ENCODE measurements at places on chromosomes 11 and 22.

- DNase-seq = no peak
Measured at GRCh38 chr11:60389279-60389910, 6.9 kb upstream of the MS4A14 start.

- peak; percentile 97 for DNase-seq
Measured at GRCh38 chr22:40950962-40951794, at the start of gene RBX1. RBX1 (plus strand) TSS chr22:40951378; CDS start chr22:40951399, 21 bp downstream.

DNA sequence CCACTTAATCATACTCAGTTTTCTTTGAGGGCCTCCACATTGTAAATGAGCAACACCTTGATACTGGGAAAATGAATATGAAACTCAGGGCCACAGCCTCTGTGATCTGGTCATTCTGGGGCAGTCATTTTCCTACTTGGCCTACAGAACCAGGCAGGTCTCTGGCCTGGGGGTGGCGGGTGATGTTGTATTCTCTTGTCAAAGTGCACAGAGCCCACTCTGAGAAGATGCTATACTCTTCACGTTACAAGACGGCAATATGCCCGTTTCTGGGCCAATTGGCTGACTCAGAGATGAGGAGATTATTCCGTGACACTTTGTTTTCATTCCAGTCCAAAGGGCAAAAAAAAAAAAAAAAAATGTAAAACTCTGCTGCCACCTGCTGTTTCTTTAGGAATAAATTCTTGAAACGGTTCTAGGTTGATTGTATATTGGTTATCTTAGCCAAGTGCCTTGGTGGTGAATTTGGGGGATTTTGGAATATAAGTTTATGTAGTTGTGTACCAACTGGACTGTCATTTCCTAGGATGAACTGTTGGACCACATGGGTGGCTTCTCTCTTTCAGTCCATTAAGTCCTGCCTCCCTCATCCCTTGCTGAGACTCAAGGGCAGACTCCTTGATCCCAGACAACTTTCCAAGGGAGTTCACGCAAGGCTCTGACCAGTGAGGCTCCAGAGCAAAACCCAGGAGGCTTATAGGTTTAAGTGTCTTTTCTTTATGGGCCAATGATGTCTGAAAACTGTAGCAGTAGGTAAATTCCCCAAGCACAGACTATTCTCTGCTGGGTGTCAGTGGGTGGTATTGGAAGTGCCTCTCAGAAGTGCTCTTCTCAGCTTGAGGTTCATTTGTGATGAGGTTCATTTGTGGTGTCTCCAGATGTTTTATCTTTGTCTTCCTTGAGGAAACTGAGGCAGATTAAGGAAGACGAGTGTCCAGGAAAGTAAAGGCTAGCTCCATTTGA lies 18.2 kb downstream of the ADM start:
- no peak for DNase-seq

- DNase-seq = no peak
Measured at GRCh38 chr11:93904716-93905115, 54.3 kb upstream of the VSTM5 start.

DNA sequence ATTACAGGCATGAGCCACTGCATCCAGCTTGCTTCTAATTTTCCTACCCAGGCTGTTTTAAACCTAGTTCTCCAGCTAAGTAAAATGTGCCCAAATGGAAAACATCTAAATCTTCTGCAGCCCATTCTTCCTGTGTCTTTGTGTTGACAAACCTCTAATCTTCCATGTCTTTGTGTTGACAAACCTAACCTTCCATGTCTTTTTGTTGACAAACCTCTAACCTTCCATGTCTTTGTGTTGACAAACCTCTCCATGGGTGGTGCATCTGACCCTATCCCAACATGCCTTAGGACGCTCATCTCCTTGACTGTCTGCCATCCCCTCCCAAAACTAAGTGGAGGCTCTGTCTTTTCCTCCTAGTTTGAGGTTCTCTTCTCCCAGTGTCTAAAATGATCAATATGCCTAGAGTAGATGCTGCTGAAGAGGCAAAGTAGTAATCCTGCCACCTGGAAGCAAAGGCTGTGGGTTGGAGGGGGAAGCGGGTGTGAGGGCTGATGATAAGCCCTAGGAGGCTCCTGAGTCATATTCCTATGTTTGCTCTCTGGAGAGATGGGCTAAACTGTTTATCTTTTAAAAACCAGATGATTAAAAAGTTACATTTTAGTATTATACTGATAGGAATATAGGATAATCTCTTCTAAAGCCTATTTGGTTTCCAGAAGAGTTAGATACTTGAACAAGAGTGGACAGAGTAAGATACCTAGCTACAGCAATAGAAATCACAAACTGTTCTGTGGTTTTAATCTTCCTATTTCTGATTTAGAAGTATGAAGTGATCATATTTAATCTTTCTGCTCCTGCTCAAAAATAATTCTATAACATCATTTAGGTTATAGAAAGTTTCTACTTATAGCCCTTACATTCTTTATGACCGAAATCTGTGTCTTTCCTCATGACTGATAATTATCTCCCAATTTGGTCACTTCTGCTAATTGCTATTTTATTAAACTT lies 7.9 kb downstream of the FEN1 start:
- no peak for DNase-seq

- no peak for DNase-seq
Measured at GRCh38 chr22:39445678-39446077, 11.1 kb upstream of the MGAT3 start.

GRCh38 chr22:24920029-24920428 lies 26.5 kb downstream of the LHFPL7 start:
- DNase-seq = no peak

GRCh38 chr11:35065566-35065965 lies 73.4 kb upstream of the CD44 start:
- DNase-seq = no peak

DNA sequence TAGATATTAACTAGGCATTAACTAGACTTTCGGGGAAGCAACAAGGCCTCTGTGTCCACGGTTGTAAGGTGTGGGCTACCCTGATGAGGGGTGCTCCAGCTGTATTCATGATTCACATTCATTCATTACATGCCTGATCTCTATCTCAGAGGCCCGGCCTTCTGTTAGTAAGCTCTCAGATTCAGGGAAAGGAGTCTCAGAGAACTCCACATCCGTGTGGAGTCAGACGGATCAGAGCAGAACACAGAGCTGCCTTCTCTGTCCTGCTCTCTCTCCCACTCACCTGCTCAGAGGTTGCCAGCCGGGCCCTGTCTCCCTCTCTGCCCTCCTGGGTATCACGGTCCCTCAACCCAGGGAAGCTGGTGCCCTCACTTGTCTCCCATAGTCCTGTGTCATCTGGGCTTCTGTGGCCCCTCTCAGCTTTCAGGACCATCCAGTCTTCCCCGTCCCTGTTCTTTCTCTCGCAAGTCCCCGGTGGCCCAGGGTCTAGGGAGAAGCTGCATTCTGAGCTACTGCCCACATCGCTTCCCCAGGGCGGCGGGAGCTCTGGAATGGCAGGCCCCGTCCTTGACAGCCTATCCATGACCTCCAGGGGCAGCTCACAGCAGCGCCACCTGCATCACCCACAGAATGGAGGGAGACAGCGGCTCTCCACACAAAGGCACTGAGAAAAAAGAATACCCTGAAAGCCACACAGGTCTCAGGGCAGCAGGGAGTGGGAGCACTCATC lies 4.3 kb downstream of the TP53AIP1 start:
- DNase-seq = no peak

DNA sequence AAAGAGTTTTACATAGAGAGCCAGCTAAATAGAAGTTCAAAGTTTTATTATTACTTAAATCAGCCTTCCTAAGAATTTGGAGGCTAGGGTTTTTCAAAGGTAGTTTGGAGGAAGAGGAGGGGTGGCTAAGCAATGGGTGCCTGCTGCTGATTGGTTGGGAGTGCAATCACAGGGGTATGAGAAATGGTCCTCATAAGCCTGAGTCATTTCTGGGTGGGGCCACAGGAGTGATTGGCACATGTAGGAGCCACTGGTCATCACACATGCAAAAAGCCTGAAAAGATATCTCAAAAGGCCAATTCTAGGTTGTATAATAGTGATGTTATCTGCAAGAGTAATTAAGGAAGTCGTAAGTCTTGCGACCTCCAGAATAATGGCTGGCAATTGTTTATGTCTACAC lies 12.9 kb downstream of the OR51L1 start:
- DNase-seq = no peak

- DNase-seq = no peak
Measured at GRCh38 chr11:117437791-117438130, 110.1 kb downstream of the CEP164 start.

DNA sequence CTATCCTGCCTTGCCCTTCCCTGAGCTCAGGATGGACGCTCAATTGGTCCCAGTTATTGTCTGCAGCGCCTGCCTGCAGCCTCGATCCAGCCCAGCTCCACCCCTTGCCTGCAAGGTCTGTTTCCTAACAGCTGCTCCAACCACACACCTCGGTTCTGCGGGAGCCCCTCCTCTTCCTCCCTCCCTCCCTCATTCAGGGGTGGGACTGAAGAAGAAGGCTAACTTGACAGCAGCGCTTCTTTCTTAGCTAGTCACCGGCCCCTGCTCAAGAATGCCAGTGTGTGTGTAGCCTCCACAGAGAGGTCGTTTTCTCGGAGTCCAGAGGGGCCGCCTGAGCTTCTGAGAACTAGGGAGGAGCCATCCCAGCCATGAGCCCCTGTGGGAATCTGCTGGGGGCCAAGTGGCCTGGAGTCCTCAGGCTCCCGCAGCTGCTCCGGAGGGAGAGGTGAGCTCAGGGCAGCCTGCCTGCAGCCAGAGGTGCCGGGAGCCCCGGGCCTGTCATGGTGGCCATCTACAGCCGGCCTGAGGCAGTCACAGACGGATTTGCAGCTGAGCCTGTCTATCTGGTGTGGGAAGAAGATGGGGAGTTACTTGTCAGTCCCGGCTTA lies 36.1 kb downstream of the LIMK2 start:
- peak; percentile 50 for DNase-seq

- no peak for DNase-seq
Measured at GRCh38 chr22:19213001-19213400, 34.5 kb upstream of the SLC25A1 start.

GRCh38 chr11:76658651-76659650 lies 11.6 kb downstream of the LRRC32 start:
- DNase-seq = no peak

DNA sequence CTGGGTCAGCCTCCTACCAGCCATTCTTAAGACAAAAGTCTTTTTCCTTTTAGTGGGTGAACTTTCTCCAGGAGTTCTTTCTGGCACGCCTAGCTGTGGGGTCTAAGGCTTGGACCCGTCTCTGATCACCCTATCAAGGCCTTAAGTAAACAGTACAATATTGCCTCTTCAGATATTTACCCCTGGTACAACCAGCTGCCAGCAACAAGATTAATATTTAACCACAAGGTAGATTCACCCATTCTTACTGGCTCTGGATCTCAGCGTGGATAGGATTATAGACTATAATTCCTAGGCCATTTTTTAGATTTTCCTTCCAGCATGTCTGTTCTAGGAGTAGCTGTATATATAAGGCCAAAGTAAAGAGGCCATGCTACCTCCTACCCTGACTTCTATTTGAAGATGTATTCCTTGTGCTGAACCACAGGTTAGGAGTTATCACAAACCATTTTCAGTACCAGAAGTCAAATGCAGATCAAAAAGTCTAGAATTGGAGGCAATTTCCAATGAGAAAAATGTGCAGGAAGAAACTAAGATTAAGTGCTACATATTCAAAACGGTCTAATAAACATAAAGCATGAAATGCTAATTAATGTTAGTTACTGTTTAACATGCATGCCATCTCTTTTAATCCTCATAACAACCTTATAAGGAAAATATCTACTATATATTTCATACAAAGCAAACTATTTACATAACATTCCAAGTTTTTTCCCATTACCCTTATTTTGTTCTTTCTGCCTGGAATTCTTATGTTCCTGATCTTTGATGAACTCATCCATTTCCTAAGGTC lies 110.0 kb upstream of the SYN3 start:
- no peak for DNase-seq

DNA sequence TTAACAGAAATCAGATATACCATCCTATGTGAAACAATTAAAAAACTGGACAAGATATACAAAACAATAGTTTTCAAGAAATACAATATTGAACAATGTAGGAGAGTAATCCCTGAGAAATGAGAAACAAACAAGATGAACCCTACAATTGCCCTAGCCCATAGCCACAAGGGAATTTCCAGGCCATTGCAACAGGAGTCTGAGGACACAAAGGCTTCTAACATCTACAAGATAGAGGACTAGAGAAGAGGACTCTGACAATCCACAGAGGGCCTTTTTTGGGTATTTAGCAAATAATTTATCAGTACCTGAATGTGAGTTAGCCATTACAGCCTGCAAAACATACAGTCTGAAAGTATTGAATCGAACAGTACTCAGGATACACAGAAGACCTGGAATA lies 251.7 kb downstream of the GRM5 start:
- no peak for DNase-seq

DNA sequence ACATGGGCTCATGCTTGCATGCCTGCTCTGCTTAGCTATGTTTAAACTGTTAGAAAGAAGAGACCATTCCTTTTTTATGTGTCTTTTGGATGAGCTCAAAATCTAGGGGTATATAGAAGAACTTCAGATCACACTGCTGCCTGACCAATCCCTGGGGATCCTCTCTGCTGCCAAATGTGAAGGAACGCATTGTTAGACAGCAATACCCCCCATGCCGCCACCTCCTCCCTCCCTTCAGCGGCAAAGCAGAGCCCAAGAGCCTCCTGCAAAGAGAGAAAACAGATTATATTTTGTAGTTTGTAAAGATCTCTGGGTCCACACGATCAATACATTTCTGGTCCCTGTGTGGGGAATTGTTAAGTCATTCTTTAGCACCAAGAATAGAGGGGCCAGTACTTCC lies 677.6 kb downstream of the NTM start:
- DNase-seq = no peak

DNA sequence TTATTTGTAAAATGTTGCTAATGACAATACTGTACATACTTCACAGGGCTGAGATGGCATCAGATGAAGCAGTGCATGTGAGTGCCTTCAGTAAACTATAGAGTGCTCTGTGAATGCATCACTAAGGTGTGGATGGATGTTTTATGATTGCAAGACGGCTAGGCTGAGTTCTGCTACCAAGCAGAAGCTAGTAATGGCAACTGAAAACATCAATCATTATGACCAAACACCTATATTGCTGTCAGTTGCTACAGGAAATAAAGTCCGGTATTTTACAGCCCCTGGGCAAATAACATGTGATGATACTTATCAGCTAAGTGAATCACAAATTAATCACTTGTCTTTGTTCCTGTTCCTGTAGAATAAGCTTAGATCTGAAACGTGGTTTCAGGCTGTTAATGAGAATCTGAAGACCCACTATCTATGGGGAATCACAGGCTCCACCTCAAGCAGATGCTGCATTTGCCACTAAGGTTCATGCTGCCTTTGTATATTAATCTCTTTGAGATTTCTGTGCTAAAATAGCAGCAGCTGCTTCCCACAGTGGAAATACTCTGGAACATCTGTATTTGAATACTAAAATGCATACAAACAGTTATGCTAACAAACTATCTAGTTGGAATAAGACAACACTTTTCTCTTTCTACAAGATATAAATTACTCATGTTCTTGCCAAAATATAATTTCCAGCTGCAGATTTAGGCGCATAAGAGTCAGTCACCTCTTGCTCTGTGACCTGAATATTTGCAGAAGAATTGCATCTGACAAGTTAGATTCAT lies 254.0 kb upstream of the PITPNB start:
- no peak for DNase-seq

- DNase-seq = no peak
Measured at GRCh38 chr22:42419243-42419881, 12.8 kb downstream of the NFAM1 start.

Measured in T-helper 9 cell (primary cell).